NCI-H2081 treated with DMSO at 0.1 percent for 48 hours (cell line): ENCODE measurements at places on chromosomes 5 and 9.

DNA sequence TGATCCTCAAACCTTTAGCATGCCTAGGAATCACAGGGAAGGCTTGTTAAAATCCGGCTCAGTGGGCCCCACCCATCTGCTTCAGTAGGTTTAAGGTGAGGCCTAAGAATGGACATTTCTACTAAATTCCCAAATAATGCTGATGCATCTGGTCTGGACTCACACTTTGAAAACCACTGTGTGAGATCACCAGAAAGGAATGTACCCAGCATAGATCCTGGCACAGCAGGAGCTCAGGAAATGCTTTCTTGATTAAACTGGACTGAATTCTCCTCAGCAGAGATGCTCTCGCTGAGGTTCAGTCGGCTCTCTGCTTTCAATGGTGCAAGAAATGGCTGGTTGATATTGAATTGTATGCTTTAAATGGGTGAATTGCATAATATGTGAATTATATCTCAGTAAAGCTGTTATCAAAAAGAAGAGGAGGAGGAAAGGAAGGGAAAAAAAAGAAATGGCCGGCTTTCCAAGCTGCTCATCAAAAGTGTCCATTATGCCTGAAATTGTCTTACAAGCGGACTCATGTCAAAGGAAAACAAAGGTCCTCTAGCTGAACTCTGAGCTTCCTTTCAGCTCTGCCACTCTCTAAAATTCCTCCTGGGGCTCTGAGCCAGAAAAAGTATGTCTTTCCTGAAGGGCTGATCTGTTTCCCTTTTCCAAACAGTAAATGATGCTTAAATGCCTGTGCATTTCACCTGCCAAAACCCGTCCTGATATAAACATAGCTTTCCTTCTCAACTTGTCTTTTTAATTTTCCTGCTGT is 77.6 kb upstream of the SAP30L start:
- no peak for DNase-seq

DNA sequence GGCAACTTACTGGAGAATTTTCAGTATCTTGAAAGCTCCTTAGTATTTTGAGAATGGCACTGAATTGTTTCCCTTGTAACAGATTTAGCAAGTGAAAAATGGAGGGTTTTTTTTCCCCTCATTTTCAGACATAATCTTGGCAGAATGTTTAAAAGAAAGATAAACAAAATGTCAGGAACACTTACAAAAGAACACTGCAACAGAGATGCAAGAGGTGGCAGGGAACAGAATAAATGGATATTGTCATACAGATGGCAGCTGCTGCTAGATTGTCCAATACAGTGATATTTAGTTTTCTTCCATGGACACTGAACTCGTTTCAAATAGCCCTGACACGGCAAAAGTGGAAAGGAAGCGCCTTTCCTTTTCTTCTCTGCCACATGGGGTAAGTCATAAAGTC is 76.9 kb upstream of the ZNF608 start:
- no peak for DNase-seq

- no peak for DNase-seq
Observed at GRCh38 chr9:71638627-71639026, 129.7 kb downstream of the CEMIP2 start.

GRCh38 chr5:136028782-136029742 is at the start of gene TGFBI:
TGFBI (plus strand) TSS chr5:136028988; CDS start chr5:136029056, 68 bp downstream.
- no peak for DNase-seq

GRCh38 chr5:568061-568781 is 43.9 kb upstream of the CEP72 start:
- no peak for DNase-seq

DNA sequence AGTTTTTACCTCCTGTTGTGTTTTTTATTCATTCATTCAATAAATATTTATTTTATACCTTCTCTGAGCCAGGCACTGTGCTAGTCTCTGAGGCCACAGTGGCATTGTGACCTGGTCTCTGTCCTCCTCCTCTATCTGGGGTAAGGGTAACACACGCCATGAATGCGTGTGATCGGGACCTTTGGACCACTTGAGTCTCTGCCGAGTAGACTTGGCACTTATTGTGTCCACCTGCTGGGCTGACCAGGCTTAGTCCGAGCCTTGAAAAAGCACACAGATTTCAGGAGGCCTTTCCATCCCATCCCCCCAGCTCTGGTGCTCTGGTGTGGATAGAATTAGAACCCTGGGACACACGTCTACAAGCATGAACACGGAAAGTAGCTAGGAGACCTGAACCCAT is 58.7 kb downstream of the ERGIC1 start:
- DNase-seq: no peak

- no peak for DNase-seq
Observed at GRCh38 chr5:93511445-93511844, 69.6 kb downstream of the NR2F1-AS1 start.

DNA sequence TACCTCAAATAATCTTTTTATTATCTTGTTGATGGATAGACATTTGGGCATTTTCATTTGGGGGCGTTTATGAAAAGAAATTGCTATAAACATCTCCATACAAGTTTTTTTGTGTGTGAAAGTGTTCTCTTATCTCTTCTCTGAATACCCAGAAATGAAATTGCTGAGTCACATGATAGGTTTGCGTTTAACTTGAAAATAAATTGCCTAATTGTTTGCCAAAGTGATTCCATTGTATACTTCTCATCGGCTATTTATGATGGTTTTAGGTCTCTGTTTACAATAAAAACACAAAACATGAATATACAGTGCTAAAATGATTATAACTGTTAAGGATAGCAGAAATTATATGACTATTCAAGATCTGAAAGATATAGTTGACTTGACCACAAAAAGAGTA is 361.7 kb downstream of the TAF11L14 start:
- DNase-seq: peak; percentile 43

- no peak for DNase-seq
Observed at GRCh38 chr5:127086589-127086988, 13.3 kb upstream of the C5orf63 start.

DNA sequence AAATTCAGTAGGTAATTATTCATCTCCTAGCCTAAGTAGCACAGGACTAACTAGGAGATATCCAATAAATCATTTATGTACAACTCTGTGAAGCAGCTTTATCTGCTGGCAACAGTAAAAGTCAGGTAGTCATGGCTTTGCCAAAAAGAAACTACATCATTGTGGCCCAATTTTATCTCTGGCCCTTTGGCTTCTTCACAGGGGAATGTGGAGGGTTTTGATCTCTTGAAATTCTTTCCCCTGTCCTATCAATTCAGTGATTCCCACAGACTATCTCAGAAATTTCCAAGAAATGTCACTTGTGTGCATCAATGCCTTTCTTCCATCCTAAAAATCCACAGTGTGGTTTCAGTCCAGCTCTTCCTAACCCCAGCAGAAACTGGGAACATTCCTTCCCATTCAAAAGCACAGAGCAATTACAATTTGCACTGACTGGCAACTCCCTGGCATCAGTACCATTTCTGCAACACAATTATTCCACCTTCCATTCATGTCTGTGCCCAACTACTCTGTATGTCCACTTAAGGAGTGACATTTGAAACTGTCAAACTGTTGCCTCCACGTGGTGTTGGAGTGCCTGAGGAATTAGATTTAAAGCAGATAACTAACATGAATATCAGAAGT is 6.6 kb downstream of the CDC14B start:
- no peak for DNase-seq

- no peak for DNase-seq
Observed at GRCh38 chr5:26024774-26025173, 1013.6 kb downstream of the CDH9 start.

- no peak for DNase-seq
Observed at GRCh38 chr9:19137282-19137681, 10.0 kb upstream of the PLIN2 start.

DNA sequence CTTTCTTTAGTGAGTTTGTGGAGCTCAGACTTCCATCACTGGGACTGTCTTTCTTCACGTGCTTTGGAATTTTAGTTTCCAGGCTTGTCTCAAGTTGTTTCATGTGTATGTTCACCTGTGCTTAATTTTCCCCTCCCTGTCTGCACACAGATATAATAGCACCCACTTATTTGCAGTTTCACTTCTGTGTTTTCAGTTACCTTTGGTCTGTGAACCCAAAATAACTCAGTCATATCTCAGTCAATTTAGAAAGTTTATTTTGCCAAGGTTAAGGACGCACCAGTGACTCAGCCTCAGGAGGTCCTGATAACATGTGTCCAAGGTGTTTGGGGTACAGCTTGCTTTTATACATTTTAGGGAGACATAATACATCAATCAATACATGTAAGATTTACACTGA is 330.4 kb downstream of the ICE1 start:
- no peak for DNase-seq

GRCh38 chr5:32030222-32030621 is 143.9 kb downstream of the GOLPH3 start:
- no peak for DNase-seq

GRCh38 chr5:147892696-147893296 is 13.5 kb downstream of the C5orf46 start:
- no peak for DNase-seq

GRCh38 chr5:33272288-33272687 is 168.5 kb upstream of the TARS1 start:
- DNase-seq: no peak

GRCh38 chr5:158874792-158875191 is 224.9 kb downstream of the EBF1 start:
- DNase-seq: no peak
